T-cell (primary cell): ENCODE measurements at places on chromosomes 3 and 15. TPM values are rescaled to one million over a fixed set of nuclear protein-coding genes. Genes with fewer than 3 reads are reported as not detected.

The SQOR gene
- total RNA-seq = 33.4 TPM

The CHST14 gene
- total RNA-seq = 7.3 TPM

The NANOGP8 gene
- not detected for total RNA-seq

The ISLR2 gene
- not detected for total RNA-seq

GRCh38 chr15:65264863-65265430 is 21.7 kb downstream of the PARP16 start:
- DNase-seq = no peak

DNA sequence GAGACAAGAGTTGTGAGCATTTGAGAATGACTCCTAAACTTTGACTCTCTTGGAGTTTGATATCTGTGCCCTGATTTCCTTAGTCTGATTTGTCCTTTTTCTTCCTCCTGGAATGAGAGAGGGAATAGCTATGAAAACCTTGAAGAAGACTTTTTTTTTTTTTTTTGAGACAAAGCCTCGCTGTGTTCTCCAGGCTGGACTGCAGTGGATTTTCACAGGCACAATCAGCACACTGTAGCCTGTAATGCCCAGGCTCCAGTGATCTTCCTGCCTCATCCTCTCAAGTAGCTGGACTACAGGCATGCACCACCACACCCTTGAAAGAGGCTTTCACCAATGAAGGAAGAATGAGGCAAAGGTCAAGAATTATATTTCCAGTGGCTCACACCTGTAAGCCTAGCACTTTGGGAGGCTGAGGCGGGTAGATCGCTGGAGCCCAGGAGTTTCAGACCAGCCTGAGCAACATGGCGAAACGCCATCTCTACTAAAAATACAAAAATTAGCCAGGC is 10.3 kb upstream of the ARGFX start:
- no peak for DNase-seq

DNA sequence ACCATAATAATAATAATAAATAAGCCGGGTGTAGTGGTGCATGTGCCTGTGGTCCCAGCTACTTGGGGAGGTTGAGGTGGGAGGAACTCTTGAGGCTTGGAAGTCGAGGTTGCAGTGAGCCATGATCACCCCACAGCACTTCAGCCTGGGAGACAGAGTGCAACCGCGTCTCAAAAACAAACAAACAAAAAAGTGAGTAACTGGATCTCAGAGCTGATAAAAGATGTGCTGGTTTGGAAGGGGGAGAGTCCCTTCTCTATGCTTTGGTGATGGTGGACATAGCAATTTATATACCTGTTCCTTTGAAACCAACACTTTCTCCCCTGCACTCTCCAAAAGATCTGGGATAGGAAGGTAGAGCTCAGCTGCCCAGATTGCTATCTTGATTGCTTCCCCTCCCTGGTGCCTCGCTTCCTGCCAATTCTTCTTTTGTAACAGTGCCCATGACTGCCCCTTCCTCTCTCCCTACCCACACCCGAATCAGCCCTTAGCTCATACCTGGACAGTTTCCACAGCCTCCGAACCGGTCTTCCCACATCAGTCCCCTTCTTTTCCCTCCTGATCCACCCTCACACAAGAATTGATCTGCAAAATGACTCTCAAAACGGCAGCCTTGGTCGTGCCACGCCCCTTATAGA is 55.1 kb upstream of the UBE2E1 start:
- no peak for DNase-seq

DNA sequence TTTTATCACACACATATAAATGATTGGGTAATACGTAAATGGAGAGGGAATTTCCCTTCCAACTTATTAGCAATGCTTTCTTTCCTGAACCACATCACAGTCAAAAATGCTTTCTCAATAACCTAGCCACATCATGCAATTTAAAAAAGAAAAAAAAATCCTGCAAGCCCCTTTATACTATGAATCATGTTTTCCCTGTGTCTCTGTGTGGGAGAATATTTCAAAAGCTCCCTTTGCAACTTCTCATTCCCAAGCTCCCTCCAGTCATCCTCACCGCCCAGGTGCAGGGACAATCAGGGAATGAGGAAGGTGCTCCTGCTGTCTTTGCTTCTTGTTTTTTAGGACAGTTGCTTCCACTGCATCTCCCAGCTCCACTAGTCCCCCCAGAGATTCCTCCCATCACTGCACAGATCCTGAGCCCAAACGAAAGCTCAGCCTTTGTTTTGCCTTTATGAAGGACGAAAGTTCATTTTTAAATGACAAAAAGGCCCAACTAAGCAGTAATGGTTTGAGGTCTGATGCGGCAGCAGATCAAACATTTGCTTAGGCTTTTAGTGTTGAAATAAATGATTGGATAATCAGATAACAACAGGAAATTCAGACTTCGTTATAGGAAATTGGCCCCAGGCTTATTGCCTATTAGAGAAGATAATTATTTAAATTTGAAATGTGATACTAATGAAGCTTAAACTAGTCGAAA is 47.8 kb upstream of the ADGRG7 start:
- no peak for DNase-seq

DNA sequence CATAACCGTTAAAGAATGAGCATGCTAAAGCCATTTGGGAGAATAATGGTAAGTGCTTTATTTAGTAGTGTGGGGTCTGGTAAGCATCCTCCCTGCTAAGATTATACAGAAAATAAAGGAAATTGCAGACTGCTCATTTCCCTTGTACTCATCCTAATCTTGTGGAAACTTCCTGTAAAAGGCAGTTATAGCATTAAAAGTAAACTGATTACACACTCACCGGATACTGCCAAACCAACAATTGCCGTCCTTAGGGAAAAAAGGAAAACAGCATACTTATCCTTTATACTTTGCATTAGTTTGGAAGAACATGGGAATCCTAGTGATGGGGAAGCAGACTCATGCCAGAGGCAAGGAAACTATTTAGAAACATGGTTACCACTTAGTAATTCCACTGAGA is 5.3 kb upstream of the SPRED1 start:
- DNase-seq = no peak

GRCh38 chr15:40739047-40739446 is 16.0 kb downstream of the RMDN3 start:
- DNase-seq = no peak

DNA sequence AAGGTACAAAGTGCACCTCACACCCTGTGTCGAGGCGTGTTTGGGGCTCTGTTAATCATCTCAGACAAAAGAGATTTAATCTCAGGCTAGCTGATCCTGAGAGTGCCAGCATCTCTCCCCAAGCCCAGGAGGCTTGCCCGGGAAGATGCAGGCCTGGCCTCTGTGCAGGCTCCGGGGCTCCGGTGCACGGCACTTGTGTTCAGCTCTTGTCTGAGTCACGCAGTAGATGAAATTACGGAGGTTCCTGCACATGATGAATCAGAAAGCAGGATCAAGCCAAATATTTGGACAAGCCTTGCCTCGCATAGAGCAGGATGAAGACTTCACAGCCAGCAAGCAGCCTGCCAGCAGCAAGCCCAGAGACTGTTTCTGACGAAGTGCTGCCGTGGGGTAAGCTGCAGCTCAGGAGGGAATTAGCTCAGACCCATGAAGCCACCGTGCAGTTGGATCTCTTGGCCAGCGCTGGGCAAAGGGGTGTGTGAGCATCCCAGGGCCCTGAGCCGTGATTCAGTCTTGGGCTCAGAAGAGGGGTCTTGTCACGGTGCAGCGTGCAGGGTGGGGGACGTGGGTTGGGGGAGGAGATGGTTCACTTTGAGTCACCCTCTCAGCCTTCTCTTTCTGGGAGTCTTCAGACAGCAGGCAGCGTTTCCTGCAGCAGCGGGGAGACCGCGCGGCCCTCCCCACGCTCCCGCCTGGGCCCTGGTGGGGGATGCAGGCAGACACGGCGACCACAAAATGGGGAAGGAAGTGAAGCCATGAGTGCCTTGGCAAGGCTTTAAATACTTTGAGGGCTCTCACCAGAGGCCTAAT is 89.2 kb upstream of the MEF2A start:
- peak; percentile 40 for DNase-seq

DNA sequence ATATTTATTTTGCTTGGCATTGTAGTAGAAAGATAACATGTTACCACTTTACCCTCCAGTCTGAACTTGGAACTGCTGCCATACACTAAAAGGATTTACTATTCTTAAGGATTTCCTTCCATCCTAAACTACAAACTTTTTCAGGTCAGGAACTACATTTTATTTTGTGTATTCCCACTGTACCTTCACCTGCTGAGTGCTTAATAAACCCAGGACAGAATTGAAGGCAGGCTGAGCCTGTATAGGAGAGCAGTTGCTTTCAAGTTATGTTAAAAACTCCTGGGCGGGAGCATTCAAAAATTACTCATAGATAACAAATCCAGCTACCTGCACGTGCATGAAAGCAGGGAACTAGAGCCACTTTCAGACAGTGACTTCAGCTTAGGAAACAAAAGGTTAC is 58.3 kb downstream of the CACNA1D start:
- no peak for DNase-seq

DNA sequence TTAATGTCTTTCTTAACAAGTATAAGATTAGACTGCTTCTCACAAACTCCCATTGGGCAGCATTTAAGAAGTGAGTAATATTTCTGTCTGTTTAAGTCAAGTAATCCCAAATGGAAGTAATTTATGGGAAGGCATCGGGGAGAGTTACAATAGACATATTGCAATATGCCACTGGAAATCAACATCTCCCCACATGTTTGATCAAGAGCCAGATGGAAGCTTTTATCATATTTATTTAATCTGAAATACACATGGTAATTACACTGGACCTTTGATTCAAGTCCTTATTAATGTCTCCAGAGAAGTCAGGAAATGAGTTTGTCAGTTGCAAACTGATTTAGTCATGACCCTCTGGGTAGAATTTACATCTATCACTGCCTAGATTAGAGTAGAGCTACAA is 943.8 kb downstream of the VGLL3 start:
- no peak for DNase-seq

GRCh38 chr15:51888593-51889195 is 59.2 kb downstream of the TMOD3 start:
- peak; percentile 37 for DNase-seq

DNA sequence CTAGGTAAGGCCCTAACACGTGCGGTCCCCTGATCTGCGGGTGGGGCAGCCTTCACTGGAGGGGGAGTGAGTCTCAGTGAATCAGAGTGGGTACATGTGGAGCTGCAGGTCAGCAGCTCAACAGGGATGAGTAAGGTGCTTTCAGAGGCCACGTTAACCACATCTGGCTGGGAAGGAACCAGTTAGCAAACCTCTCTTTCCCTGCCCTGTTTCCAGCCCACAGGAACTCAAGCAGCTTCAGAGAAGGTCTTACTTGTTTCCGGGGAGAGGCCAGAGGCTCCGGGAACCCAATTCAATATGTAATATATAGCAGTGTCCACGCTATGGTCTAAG is 175.3 kb downstream of the XXYLT1 start:
- no peak for DNase-seq

DNA sequence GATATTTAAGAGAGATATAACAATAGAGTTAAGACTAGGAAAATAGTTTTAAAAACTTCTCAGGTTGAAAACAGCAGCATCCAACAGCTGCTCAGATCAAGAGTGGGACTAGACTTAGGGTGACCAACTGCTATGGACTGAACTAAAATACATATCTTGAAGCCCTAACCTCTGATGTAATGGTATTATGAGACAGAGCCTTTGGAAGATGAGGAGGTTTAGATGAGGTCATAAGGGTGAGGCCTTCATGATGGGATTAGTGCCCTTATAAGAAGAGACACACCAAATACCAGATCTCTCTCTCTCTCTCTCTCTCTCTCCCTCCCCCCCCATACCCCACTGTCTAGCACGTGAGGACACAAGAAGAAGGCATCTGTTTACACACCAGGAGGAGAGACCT is 37.4 kb upstream of the GALNT15 start:
- no peak for DNase-seq

- DNase-seq = no peak
Observed at GRCh38 chr3:195012571-195012970, 258.4 kb downstream of the XXYLT1 start.

- DNase-seq = no peak
Observed at GRCh38 chr3:150319900-150320299, 88.2 kb upstream of the TSC22D2 start.

DNA sequence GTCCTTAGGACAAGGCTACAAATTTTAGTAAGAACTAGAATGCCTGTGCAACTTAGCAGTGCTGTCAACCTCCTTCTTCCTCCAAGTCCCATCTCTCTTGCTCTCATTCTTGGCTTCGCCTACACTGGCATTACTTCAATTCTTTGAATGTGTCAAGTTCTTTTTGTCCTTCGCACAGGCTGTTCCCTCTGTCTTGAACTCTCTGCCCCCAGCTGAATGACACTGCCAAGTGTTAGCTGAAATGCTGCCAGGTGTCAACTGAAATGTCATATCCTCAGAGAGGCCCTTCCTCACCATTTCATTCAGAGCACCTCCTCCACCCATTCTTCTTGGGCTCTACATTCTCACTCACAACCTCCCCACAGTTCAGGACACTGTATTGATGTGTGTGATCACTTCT is 48.8 kb upstream of the PSMD6 start:
- no peak for DNase-seq

GRCh38 chr3:11601446-11602238 is 42.1 kb downstream of the VGLL4 start:
- DNase-seq = no peak

DNA sequence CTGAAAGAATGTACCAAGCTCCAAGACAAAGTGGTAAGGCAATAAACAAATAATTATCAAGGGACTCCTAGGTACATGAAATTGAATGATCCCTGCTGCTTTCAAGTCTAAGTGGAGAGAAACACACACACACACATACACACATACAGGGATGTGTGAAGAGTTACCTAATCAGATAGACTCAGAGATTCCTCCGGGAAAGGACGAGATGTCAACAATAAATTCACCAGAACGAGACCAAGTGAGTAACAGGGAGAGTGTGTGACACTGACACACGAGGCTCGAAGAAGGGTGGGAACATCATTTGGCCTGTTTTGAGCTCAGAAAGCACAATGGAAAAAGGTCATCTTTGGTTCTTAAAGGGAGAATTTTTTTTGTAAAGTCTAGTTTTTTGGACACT is 13.4 kb downstream of the LRIG1 start:
- no peak for DNase-seq
